ENCODE measurements at places on chromosomes 2 and 18.

- no peak for DNase-seq
Measured at GRCh38 chr2:191109888-191110287, 40.9 kb downstream of the STAT4 start.

GRCh38 chr2:84022810-84023431 is 436.2 kb downstream of the SUCLG1 start:
- DNase-seq, result peak; percentile 2

GRCh38 chr2:11155381-11156035 is at the start of gene SLC66A3:
TSS of gene SLC66A3 (plus strand) at chr2:11155467. CDS start at chr2:11155547, 80 bp downstream.
- DNase-seq, result no peak

DNA sequence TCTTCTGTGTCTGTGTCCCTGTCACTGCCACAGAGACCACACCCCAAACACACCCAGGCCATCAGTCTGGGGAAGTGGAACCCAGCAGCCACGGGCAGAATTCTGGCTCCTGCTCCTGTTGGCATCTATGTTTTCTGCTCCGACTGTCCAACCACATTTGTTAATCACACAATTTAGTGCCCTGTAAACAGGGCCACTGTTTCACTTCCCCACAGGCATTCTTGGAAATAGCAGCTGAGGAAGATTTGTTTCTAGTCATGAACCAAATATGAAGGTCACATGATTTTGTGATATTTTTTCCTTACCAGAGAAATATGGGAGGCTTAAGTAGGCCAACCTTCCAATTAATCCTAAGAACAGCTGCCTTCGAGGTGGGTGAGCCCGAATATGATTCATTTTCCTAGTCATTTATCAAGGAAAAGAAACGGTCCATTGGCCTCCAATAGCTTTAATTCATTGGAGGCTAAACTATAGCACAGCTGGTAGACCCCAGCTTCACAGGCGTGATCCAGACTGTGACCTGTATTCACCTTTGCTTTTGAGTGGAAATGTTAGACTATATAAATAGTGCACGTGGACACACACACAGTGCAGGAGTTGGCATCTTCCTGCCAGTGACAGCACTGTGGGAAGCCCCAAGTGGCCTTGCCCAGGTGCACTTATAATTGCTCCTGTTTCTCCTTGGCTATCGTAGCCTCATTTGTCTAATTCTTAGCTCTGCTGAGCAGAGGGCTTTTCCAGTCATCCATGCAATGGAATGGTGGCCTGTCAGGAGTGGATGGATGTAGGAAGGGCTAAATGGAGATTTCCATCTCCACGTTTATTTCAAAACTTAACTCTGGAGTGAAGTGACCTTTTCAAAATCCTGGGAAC is 267.9 kb downstream of the LPIN1 start:
- no peak for DNase-seq

- no peak for DNase-seq
Measured at GRCh38 chr2:11746807-11747459, 501 bp downstream of the LPIN1 start.

GRCh38 chr2:69948032-69948962 is 13.1 kb downstream of the ASPRV1 start:
- no peak for DNase-seq

DNA sequence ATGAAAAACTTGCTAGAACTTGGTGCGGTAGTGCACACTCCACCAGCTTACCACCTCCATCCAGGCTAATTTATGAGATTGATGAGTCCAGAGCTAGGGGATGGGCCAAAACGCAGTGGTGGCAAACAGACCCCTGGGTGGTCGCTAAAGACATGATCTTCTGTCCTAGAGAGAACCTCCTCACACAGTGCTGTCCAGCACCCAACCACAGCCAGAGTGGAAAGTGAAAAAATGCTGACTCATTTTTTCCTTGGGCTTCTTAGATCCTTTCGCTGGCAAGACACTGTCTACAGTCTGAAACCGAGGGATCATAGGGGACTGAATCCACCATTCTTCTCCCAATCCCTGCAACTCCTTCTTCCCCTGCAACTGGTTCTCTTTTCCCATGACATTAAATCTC is 4.1 kb downstream of the ANTXR1 start:
- DNase-seq, result no peak

DNA sequence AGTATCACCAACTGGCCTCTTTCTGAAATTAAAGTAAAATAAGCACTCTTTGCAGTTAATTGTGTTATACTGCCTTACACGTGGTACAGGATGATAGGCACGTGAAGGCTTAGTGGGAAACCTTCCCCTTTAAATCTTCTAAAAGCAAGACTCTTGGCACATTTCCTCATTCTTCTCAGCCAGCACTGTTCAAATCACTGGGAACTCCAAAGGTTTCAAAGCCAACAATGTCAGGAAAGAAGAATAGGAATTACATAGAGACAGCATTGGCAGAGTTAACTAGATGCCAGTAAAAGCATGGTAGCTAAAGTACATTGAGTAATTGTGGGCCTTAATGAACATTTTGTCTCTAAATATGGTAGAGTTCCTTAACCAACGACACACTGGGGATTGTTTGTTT is 96.4 kb downstream of the DTNA start:
- DNase-seq, result no peak

GRCh38 chr2:239003624-239004273 is 155.9 kb downstream of the TWIST2 start:
- DNase-seq, result no peak

DNA sequence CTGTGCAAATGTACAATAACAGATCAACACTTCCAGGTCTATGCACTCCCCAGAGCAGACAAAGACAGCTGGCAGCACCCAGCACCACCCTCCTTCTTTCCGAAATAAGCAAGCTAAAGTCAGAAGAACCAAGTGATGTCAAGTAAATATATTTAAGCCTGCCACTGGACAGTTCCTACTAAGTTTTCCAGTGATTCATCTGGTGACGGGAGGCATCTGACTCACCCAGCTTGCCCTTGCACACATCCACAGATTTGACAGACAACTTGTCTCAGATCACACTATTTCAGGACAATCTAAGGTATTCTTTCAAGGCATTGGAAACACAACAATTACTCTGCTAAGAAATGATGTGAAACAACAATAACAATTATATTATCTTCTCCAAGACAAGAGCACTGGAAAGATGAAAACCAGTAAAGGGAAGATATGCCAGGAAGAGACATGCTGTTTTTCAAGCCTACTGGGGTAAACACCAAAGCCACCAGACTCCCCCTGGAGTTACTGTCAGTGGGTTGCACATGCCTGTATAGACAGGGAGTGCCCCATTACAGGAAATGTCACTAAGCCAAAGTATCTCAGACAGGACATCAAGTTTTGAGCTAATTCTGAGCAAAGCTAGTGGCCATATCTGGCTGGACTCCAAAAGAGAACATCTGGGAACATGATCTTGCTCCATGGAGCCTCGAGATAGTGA is 287.9 kb upstream of the KLHL29 start:
- DNase-seq, result no peak

DNA sequence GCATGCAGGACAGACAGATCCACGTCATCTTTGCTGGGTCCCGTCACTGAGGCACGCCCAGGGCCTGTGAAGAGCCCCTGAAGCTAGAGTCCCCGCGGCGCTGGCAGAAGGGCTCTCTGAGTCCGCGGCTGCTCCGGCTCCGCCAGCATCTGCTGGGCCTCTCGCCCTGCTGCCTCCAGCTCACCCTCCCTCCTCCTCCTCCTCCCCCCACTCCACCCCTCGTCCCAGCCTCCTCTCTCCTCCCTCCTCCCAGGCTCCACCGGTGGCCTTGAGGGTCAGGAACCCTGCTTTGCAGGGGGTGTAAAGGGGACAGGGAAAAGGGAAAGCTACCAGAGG is at the start of gene TNS1:
TSS of gene TNS1 (minus strand) at position 151 of the 336 bp plus-strand sequence. CDS start at position 28, 123 bp downstream.
- no peak for DNase-seq

DNA sequence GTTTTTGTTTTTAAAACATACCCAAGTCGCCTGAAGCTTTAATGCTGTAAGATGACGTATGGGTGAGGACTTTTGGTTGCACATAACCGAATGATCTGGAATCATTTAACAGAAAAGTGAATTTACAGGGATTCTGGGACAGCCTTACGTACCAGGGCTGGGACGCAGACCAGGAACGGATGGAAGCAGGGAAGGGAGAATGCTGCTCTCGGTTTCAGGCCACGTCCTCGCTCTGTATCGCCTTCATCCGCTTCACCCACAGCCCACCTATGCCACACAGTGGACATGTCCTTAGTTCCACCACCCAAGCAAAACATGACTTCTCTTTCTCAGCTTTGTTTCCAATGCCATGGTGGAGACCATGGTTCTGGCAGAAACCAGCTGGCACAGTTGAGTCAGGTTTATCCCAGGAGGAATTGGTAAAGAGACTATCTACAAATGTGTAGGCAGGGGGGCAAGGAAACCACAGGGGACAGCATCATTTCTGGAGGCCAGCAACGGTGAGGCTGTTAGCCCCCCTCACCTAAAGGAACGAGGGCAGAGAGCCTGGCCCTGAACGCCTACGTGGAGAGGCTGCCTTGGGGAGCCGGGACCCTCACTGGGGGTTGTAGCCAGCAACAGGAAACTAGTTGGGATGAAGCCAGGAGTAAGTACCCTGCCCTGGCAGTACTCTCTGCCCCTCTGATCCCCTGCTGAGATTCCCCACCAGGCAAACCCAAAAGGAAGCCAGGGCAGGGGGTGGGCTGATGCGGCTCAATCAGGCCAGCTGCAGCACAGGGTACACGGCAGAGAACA is 132.5 kb downstream of the NDUFA10 start:
- no peak for DNase-seq

GRCh38 chr2:240358821-240359397 is 76.6 kb upstream of the GPC1 start:
- no peak for DNase-seq

- no peak for DNase-seq
Measured at GRCh38 chr2:110729106-110729505, 3.3 kb upstream of the ACOXL start.

GRCh38 chr2:223101340-223102039 is 49.5 kb downstream of the KCNE4 start:
- no peak for DNase-seq

DNA sequence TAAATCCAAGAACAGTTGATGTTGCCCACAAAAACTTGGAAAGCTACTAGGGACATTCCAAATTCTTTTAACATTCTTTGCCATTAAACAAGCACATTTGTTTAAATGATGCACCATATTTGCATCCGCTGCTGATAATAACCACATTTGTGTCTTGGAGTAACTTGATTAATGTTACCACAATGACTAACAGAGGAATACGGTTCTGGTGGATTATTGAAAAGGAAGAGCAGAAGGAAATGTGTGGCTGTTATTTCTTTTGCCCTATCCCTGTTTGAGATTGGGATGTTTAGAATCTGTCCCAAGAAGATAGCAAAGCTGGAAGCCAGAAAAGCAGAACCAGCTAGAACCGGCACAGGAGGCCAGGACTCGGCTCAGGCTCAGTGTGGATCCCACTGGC is 39.2 kb upstream of the RASGRP3 start:
- DNase-seq, result no peak

DNA sequence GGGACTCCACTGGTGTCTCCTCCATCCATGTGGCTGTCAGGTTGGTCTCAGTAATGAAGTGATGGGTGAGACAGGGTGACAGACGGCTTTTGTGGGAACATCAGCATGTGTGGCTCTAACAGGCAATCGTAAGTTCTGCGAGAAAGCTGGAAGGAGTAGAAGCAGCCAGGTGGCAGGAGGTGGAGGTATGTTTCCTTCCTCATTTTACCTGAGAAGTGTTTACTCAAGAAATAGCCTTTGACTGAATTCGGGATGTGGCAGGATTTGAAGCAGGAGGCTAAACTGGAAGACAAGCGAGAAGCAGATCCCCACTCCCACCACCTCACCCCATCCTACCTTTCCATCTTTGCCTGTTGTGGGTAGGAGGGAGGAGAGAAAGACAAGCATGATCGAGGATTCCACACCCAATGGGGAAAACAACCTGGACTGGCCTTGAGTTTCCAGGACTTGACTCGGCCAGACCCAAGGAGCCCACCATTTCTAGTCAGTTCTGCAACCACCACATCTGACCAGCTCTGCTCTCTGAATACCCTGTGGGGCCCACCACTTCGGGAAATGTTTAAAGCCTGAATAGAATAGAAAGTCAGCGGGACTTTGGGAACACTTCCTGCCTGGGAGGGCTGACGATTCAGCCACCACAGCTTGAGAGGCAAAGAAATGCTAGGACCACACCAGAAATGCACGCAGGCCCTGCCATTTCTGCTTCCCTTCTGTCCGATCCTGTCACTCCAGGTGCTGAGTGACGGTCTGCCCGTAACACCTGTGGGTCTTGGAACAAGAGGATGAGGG is 1.2 kb downstream of the ABCG8 start:
- no peak for DNase-seq

- no peak for DNase-seq
Measured at GRCh38 chr2:160742667-160743066, 249.1 kb upstream of the RBMS1 start.

DNA sequence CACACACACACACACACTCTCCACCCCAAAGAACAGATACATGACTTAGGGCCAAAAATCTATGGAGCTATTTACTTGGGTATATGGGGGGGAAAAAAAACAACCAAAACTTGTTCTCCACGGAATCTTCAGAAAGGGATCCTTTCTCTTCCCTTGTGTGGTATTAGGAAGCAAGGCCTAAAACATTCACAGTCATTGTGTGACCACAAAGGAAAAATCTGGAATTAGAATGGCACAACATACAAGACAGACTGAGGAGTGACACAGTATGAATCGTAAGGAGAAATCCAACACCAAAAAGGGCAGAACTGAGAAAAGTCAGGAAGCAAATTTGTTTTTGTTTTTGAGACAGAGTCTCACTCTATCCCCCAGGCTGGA is 70.3 kb downstream of the ASXL2 start:
- DNase-seq, result no peak

DNA sequence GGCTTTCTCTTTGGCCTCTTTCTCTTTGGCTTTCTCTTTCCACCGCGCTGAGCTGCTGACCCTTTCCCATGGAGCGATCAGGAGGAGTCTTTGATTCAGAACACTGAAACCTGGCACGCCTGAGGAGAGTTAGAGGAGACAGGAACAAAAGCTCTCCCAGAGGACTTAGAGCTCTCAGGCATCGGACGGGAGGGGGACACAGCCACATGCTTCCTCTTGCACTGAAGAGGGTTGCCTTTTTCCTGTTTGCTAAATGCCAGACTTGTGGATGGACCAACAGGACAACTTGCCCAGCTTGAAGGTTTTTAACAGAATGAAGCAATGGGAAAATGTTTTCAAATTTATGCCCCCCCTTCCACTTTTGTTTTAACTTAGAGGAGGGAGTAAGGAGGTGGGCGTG is 3.6 kb upstream of the PTPN18 start:
- DNase-seq, result no peak

DNA sequence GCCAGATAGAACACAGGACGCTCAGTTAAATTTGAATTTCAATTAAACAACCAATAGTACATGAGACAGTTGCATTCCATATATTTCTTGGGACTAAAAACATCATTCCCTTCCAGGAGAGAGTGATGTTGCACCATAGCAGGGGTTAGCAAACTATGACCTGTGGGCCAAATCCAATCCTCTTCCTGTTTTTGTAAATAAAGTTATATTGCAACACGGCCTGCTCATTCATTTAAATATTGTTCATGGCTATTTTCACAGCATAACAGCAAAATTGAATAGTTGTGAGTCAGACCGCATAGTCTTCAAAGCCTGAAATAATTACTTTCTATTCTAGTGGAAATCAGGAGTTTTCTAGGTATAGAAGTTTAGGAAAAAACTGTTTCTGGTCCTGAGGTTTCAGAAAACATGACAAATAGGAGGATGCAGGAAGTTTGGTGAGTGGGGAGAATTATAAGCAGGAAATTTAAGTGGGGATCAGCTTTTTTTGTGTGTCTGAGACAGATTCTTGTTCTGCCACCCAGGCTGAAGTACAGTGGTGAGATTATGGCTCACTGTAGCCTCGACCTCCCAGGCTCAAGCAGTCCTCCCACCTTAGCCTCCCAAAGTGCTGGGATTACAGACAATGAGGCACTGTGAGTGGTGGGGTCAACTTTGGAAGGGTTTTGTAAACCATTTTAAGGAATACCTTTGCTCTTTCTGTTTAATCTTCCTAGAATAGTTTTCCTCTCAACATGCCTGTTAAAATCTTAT is 131.5 kb downstream of the SOCS6 start:
- DNase-seq, result no peak

Measured in stimulated activated CD4-positive, alpha-beta T cell treated with anti-CD3 and anti-CD28 coated beads, Interleukin-2, amount 100 ng/mL, for 48 hours (primary cell).